ENCODE measurements at places on chromosomes 6 and 20. TPM values are rescaled to one million over a fixed set of nuclear protein-coding genes. Genes with fewer than 3 reads are reported as not detected.

The OPRL1 gene
- 0.34 TPM for total RNA-seq

The SMIM26 gene
- total RNA-seq, result 71.0 TPM

The MCHR2 gene
- not detected for total RNA-seq

The ERVFRD-1 gene
- not detected for total RNA-seq

The RAET1G gene
- not detected for total RNA-seq

The GPX5 gene
- not detected for total RNA-seq

The PAX1 gene
- total RNA-seq, result not detected

The CRIP3 gene
- total RNA-seq, result 0.73 TPM

The TREM1 gene
- not detected for total RNA-seq

The RREB1 gene
- 29.1 TPM for total RNA-seq

The EPB41L1 gene
- total RNA-seq, result 4.0 TPM

The PRDM13 gene
- total RNA-seq, result not detected

The ARFGEF3 gene
- total RNA-seq, result 1.3 TPM

The CDH22 gene
- total RNA-seq, result not detected

The PM20D2 gene
- total RNA-seq, result 13.1 TPM

The RNF39 gene
- total RNA-seq, result not detected

The OTOR gene
- total RNA-seq, result not detected

The TGM6 gene
- total RNA-seq, result not detected

The C4A gene
- total RNA-seq, result 2.2 TPM

The ADIG gene
- not detected for total RNA-seq

The SLA2 gene
- not detected for total RNA-seq

The GHRH gene
- total RNA-seq, result not detected

The VSX1 gene
- total RNA-seq, result not detected

The OXT gene
- total RNA-seq, result not detected

The HLA-DPB1 gene
- total RNA-seq, result 17.9 TPM

The SLC17A3 gene
- not detected for total RNA-seq

The DEFB132 gene
- not detected for total RNA-seq

The BCL2L1 gene
- total RNA-seq, result 56.9 TPM

The NRSN2 gene
- 98.6 TPM for total RNA-seq

The SLC17A1 gene
- not detected for total RNA-seq

The SLC22A2 gene
- total RNA-seq, result not detected

The DEFB124 gene
- total RNA-seq, result not detected

The TMC2 gene
- not detected for total RNA-seq

The SLC17A9 gene
- 4.0 TPM for total RNA-seq

The TREM2 gene
- not detected for total RNA-seq

The TBX18 gene
- total RNA-seq, result 2.1 TPM

The IMPG1 gene
- not detected for total RNA-seq

The EPPIN gene
- not detected for total RNA-seq

The LAMA2 gene
- 1.2 TPM for total RNA-seq

The CST2 gene
- not detected for total RNA-seq

The SEMG2 gene
- not detected for total RNA-seq

The FAXC gene
- total RNA-seq, result 20.6 TPM

The SRSF3 gene
- total RNA-seq, result 346 TPM

The FAM184A gene
- 0.31 TPM for total RNA-seq

The SRC gene
- total RNA-seq, result 13.8 TPM

The RTF2 gene
- 66.9 TPM for total RNA-seq

The THBD gene
- total RNA-seq, result 0.93 TPM

The GABBR1 gene
- 6.5 TPM for total RNA-seq

The SSTR4 gene
- total RNA-seq, result not detected

The OOEP gene
- not detected for total RNA-seq

The TINAG gene
- total RNA-seq, result not detected

The LY6G6F gene
- not detected for total RNA-seq

The CDSN gene
- total RNA-seq, result not detected

The LRRC73 gene
- 0.34 TPM for total RNA-seq

The SLC22A1 gene
- 1.5 TPM for total RNA-seq

The PRRT1 gene
- 0.67 TPM for total RNA-seq

The WFDC5 gene
- not detected for total RNA-seq

The OR12D3 gene
- not detected for total RNA-seq

The HDGFL1 gene
- total RNA-seq, result not detected

Measured in melanocyte of skin (primary cell).